ENCODE measurements at places on chromosomes 3 and 15.

GRCh38 chr3:76107935-76108570, 322.7 kb upstream of the ZNF717 start:
- peak; percentile 7 for DNase-seq

- no peak for DNase-seq
Observed at GRCh38 chr3:89654031-89654430, 546.6 kb downstream of the EPHA3 start.

- DNase-seq = no peak
Observed at GRCh38 chr3:134008630-134009156, 21.0 kb downstream of the SLCO2A1 start.

DNA sequence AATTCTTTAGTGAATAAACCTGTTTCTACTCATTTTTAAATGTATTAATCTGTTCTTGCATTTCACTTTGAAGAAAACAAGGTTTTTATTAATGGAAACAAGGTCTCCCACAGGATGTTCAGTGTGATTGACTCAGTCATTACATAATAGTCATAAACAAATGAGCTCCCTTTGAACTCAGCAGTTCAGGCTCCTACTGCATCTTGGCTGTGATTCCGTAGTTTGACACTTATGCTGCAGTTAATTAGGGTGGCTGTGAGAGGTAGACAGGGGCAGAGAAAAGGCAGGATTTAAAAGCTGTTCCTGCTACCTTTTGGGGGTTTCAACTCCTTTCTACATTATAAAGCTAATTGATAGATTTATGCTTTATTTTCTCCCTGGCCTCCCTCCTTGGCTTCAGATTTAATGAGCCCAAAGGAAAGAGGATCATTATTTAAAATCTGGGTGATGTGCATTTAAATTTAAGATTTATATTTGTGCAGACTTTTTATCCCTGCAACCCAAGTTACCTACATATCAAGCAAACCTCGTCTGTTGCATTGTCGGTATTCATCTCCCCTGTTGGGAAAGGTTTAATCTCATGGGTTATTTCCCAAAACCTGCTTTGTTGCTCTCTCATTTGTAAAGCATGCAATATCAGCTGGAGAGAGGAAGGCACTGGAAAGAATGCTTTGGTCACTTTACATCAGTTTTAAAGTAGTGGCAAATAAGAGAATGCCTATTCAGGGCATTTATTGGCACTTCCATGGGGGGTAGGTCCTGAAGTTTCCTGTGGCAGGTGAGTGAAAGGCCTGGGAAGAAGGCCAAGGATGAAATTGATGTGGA, 345.0 kb upstream of the NR2E3 start:
- DNase-seq = no peak

DNA sequence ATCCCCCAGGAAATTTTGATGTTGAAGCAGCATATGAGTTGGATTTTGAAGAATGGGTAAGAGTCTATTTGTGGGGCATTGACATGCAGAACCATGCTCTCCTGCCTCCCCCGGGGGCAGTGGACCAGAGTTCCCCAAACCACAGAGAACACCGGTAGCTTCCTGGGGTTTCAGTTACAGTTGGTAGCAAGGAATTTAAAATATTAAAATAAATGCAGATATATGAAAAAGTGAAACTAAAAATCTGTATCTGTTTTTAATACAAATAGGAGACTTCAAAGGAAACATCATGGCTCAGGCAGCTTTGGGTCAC, 37.4 kb downstream of the SLC9A9 start:
- DNase-seq = no peak

DNA sequence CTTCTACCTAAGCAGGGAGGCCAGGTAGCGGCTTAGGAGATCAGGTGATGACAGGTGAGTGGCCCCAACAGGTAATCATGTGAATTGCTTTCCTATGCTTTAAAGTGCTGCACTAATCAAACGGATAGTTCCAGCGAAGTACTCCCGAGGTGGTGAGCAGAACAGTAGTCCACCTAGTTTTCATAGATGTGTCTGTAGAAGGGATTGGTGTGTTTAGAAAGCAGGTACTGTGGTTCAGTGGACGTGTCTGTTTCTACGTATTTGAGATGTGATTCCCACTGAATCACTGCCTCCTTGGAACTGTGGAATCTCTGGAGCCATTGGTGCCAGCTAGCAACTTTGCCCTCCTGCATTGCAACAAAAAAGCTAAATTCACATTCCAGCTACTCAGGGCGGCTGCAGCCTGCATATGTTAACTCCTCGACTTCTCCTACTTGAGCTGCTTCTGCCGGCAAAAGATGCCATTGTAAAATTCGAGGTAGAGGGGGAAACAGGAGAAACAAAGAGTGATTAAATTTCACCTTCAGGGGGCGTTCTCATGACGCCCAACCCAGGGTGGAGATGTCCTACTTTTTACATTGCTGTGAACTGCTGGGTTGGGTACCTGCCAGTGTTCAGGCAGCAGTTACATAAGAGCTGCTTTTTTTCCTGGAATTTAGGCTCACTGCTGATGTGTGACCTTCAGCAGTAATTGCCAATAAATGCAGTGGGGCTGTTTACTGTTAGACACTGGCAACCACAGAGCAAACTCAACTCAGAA, 227.3 kb downstream of the ITPR1 start:
- DNase-seq = peak; percentile 32

- DNase-seq = no peak
Observed at GRCh38 chr3:72487946-72488737, 360.1 kb downstream of the SHQ1 start.

- DNase-seq = no peak
Observed at GRCh38 chr3:170829546-170830272, 40.3 kb downstream of the RPL22L1 start.

DNA sequence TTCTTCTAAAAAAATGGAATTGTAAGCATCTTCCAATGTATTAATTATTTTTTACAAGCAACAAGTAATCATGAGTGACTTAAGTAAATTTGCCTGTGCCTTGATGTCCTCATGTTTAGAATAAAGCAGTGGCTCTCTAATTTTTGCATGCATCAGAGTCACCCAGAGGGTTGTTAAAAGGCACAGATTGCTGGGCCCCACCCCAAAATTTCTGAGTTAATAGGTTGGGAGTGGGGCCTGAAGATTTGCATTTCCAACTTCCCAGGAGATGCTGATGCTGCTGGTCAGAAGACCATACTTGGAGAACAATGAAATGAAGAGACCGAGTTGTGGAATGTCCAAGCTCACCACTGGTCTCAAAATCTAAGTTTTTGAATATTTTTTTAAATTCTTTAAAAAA, 70.2 kb downstream of the ARHGAP31 start:
- no peak for DNase-seq

GRCh38 chr15:52730173-52730572, 51.0 kb upstream of the ATOSA start:
- peak; percentile 62 for DNase-seq

- no peak for DNase-seq
Observed at GRCh38 chr3:16533928-16534574, 20.6 kb upstream of the RFTN1 start.

DNA sequence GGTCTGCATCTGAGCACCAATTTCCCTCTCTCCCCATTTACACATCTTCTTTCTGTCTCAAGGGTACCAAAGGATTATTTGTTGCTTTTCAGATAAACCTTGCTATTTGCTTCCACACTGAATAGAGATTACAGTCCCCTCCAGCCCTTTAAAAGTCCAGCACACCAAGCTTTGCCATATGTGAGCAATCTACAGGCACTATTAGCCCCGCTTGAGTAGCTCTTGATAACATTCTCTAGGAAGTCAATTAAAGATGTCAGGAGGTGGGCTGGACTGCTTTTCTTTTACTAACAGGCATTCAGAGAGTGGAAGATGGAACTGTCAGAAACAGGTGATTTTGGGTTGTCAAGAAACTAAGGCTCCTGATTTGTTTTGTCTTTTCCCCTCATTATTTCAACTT, 417.0 kb downstream of the ROBO2 start:
- no peak for DNase-seq

DNA sequence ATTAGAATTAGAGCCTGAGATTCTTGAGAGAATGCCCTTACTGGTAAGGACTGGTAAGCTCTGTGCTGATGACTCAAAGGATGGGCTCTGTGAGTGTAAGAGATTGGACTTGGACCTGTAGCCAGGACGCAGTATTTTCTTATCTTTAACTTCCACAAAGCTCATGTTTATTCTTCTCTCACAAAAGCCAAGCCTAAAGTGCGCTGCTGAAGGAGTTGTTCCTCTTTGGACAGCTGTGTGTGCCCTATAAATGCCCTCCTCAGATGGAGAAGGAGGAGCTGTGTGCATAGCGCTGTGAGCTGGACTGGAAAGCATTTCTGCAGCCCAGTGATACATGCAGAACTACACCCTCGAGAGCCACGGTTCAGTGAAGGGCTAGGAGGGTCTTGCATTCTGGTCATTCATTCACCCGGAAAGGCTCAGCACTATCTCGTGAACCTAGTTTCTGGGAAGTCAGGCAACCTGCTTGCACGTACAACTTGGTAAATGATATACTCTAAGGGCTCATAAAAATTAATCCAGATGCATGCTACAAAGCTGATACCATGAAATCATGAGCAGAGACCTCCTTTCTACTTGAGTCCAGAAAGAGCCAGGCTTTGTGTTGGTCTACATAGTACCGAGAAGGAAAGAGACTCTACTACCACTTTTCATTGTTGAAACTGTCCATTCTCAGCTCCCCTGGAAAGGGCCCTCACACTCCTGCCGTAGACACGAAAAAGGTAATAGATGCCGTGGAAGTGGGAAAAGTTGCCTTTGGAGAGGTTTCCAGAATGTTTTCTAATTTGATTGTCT, 103.0 kb upstream of the TBL1XR1 start:
- DNase-seq = no peak

GRCh38 chr3:144084929-144085328, 113.3 kb downstream of the DIPK2A start:
- DNase-seq = no peak

- DNase-seq = no peak
Observed at GRCh38 chr3:127038466-127038865, 55.6 kb downstream of the PLXNA1 start.

- no peak for DNase-seq
Observed at GRCh38 chr3:149933858-149934257, 36.8 kb downstream of the PFN2 start.

Measured in activated CD4-positive, alpha-beta T cell treated with anti-CD3 and anti-CD28 coated beads, Interleukin-10, Interleukin-2, amounts not matched to agents 100 ng/mL and 50 ng/mL, durations not matched to agents 16 hours and 8 hours (primary cell).